GM12878 (cell line): ENCODE measurements at places on chromosomes 3 and 15.

DNA sequence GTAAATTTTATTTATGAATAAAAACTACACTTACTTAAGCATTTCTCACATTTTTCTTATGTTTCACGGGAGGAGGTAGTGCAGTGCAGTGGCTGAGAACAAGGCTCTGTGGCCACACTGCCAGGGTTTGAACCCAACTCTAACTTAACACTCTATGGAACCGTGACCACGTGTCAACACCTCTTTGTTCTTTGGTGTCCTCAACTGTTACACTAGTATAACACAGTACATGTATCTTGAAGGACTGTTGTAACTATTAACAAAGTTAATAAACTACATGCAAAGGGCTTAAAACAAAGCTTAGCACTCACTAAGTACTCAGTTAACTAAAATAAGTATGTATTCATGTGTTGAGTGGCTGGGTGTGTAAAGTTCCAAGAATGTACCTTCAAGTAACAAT, 19.5 kb downstream of the CD47 start:
- no peak for DNase-seq

DNA sequence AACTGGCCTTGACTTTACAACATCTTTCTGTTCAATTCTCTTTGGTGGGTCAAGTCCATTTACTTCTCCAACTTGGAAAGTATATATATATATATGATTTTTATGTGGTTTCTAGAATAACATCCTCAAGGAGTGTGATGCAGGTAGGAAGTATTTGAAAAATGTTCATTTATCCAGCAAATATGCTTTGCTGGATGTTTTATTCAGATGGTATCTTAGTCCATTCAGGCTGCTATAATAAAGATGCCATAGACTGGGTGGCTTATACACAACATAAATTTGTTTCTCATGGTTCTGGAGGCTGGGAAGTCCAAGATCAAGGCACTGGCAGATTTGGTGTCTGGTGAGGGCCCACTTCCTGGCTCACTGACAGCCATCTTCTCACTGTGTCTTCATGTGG, 168.7 kb upstream of the RASGRP1 start:
- DNase-seq: no peak

- DNase-seq: no peak
These were observed 77.0 kb downstream of the MAGI1 start for GRCh38 chr3:65961733-65962132.

- DNase-seq: no peak
These were observed 1.7 kb upstream of the RBP2 start for GRCh38 chr3:139477710-139478640.

DNA sequence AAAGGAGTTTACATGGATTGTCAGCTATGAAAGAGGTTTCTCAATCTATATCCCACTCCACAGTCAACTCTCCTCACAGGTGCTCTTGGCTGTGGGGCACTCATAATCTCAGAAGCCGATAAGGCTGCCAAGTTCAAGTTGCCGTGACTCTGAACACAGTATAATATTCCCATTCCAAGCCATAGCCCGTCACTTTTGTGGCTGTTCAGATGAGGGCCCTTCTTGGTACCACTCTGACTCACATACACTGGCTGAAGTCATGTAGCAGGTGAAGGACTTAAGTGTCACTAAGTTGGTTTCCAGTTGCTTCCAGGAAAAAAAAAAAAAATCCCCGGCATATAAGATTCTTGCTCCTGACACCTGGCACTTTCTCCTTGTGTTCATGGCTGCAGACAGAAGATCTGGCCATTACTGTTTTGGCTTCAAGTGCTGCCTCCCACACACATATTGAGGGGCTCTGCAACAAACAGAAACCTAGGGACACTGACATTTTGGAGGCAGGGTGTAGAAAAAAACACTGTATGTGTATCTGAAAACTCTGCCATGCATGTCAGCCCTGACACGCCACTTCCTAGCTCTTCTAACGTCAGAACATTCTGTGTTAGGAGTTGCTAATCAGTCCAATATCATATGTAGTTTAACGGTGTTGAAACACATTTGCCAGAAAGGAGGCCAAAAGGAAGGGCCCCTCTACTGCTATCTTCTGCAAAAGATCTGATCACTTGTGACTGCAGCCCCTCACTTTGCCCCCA, 170.2 kb upstream of the ICE2 start:
- DNase-seq: no peak

DNA sequence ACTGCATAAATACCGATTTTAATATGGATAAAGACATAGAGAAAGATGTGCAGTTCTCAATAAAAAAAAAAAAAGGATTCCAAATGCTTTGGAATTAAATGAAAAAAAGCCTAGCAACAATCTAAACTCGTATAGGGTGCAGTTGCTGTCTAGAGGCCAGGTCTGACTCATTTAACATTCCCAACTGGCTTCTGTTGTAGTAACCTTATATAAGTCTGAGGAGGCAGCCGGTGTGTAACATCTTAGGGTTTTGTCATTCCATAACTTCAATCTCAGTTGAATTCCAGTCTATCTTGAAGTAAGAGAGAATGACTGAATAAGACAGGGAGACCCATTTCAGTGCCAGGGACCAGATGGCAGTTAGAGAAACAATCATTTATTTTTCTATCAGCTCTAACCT, 6.5 kb downstream of the PDCD10 start:
- DNase-seq: no peak

DNA sequence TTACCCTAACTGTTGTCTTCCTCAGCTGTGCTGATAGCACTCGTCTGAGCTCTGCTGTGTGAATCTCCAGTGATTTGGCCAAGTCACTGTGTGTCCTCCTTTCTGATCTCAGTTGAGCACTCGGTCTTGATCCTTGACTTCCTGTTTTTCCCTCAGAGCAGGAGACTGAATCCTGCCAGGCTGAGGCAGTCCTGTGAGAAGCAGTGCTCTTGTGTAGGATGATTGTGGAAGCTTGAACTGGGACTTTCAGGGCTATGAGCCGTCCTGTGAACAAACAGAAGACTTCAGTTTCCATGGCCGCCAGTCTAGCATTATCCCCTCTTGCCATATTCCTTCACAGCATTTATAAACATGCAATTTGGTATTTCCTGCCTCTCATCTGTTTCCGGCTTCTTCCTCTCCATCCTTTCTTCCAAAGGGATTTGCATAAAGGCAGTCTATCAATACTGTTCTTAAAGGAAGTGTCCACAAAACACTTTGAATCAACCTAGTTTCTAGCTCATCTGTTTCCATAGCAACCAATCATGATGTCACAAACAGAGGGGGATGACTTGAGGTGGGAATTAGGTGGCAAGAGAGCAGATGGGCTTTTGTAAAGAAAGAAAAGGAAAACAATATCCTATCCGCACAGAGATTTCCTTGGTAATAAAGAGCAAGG, 237.2 kb downstream of the AGBL1 start:
- DNase-seq: no peak

DNA sequence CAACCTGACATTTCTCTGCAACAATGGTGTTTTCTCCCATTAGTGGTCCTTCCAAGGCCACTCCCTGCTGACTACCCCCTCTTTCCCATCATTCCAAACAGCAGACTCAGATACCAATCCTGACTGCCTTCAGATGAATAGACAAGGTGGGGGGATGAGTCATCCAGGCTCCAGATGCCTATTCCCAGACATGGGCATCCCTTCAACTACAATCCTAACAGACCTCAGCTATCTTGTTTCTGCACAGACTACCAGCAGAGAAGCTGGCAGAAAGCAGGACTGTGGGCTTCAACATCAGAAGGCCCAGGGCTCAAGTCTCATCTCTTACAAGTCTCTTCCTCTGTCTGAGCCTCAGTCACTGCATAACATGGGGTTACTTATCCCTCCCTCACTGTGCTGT, 2.2 kb downstream of the RBP1 start:
- DNase-seq: no peak

DNA sequence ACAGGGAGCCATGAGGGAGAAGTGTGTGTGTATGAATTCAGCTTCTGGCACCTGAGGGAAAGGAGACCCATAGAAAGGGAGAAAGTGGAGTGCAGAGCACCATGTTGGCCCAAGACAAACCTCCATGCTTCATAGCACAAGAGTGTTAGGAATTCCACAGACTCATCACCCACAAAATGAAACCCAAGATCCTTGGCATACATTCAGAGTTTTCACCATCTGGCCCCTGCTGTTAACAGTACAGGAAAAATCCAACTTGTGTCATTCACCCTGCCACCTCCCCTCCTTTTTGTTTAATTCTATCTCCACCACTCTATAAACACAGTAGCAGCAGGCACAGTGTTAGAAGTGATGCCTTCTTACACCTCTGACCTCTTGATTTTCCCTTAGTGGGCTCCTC, 60.0 kb upstream of the MNS1 start:
- no peak for DNase-seq

DNA sequence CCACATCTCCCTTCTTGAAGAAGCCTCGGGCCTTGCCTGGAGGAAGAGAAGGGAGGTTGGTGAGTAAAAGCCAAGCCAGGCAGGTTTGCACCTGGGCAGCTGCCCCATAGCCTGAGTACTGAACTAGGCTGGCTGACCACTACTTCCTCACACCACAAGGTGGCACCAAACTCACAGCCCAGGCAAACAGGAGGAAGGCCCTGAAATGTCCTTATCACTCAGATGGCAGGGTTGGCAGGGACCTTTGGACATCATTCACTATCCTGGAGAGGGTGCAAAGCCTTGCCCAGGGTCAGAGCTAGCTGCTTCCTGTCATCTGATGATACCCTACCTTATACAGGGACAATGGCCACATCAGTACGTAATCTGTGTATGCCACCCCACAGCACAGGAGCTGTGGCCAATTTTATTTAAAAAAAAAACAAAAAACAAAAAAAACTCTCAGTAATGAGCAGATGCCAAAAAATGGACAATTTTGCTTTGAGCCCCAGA, 2.2 kb upstream of the GRAMD2A start:
- DNase-seq: peak; percentile 36

GRCh38 chr3:22115581-22115980, 364.6 kb upstream of the ZNF385D start:
- DNase-seq: no peak

DNA sequence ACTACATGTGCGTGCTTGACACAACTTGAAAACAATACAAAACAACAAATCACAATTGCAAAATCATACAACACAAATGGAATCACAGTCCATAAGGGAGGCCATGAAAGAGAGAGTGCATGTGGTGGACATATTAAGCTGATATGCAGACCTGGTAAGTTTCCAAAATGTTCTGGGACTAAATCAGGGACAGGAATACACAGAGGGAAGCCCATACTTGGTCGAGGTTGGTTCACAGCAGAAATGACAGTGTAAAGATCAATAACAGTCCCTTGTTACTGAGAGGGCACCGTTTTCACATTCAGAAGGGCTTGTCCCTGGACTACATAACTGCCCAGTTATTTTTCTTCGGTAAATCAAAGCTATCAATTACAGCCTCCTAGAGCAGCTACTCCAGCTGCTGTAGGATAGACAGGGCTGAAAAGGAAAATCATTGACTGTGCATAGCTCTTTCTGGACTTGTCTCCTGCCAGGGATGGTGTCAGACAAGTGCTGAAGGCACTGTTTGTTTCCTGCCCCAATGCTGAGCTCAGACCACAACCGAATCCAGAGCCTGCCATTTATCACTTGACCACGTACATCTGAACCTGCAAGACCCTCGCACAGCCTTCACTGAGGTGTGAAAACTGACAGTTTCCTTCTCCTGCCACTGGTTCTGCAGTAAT, 79.5 kb upstream of the KCNMB2 start:
- DNase-seq: no peak

DNA sequence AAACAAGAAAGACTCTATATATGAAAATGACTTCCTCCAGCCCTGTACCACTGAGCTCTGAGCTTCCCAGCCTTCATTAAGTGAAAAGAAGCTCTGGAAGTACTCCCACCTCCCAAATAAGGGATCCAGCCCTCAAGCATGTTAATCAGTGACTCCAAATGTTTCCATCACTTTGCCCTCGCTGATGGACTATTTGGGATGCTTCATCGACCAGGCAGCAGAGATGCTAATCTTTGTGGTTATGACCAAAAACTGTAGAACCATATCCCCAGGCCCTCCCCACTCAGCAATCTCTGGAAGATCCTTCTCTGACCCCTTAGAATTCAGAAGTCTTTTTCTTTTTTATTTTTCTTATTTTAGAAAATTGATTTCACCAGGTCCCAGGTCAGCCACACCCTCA, 2.3 kb upstream of the CTDSPL start:
- DNase-seq: no peak

GRCh38 chr3:60573494-60573893, 677.8 kb downstream of the FHIT start:
- no peak for DNase-seq

- DNase-seq: no peak
These were observed 26.7 kb upstream of the STAG1 start for GRCh38 chr3:136778865-136779264.

GRCh38 chr3:79477242-79477641, 290.6 kb downstream of the ROBO1 start:
- no peak for DNase-seq

DNA sequence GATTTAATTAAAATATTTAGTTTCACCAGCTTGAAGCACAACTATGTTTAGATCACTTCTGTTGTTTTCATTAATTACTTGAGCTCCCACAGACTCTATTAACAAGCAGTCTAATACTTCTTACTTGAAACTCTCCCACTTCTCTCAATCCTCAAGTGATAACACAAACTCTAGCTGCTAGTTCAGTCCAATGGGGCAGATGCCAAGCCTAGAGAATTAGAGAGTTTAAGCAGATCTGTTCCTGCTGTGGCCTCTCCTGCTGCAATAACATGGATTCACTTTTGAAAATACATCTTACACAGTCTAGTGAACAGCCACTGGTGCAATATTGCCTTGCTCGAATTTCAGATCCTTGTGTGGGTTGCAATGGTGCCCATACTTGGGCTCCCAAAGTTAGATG, 566.4 kb upstream of the SGO1 start:
- no peak for DNase-seq

DNA sequence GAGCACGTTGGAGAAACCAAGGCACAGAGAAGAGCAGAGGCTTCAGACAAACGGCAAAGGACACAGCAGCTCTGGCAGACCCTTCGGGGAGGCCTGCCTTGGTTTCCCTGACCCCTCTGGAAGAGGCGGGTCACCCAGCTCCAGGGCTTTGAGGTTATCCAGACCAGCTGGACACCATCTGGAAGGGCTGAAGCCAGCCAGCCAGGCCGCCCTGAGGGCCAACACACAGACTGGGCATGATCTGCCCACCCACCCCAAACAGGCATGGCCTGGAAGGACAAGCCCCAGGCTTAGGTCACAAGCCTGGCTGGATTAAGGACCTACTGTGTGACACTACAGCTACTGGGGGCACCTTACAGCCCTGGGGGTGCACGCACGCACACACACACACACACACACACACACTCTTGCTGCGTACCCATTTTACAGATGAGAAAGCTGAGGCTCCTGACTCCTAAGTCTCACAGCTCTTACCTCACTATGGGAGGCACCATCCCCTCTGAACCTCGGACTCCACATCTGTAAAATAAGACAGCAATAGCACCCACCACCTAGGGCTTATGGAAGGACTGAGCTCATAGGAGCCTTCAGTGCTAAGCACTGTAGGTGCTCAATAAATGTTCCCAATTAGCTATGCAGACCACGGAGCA, 10.8 kb downstream of the PLXND1 start:
- no peak for DNase-seq
